Cardiac muscle cell (in vitro differentiated cells and primary cell): ENCODE measurements at places on chromosomes 7 and 10.

GRCh38 chr7:124672011-124672410 is 93.6 kb downstream of the GPR37 start:
- no peak overlapping the region for H3K27ac ChIP-seq
- H3K27me3 ChIP-seq, result no peaks in the 10 kb centered on the region
- H3K4me3 ChIP-seq, result no peak overlapping the region
- H3K36me3 ChIP-seq, result no peaks in the 10 kb centered on the region
- no peak for DNase-seq

DNA sequence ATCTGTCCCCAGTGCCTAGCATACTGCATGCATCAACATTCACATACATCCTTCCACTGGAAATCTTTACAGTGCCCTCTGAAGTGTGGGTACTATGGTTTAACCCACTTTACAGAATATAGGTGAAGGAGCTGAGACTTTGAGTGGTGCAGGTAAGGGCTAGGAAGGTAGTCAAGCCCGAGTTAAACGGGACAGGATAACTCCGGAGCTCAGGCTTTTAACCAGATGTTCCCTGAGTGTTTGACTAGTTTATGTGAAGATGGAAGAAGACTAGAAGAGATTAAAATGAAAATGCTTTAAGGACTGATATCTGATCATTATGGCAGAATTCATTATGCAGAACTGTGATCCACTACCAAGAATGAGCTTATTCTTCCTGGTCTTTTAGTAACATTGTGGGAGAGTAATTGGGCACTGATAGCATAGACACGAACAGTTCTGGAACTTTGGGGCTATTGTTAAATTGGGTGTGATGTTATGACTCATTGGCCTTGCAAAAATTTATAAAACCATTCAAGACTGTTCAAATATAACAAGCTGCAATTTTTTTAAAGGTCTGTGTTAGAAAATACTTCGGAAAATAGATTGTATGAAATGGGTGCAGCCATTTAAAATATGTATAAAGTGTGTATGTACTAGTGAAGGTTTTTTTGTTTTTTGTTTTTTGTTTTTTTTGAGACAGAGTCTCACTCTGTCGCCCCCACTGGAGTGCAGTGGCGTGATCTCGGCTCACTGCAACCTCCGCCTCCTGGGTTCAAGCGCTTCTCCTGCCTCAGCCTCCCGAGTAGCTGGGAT is 4.4 kb downstream of the CUL1 start:
- H3K27ac ChIP-seq, result no peak overlapping the region
- peaks cover 48% of the 10 kb centered on the region for H3K4me1 ChIP-seq
- H3K4me3 ChIP-seq, result no peak overlapping the region
- H3K36me3 ChIP-seq, result no peaks in the 10 kb centered on the region

GRCh38 chr7:111783854-111784253 is 221.6 kb upstream of the IMMP2L start:
- no peak for DNase-seq
- H3K27me3 ChIP-seq, result peaks cover 18% of the 10 kb centered on the region
- H3K4me1 ChIP-seq, result peaks cover 10% of the 10 kb centered on the region
- H3K27ac ChIP-seq, result no peak overlapping the region

DNA sequence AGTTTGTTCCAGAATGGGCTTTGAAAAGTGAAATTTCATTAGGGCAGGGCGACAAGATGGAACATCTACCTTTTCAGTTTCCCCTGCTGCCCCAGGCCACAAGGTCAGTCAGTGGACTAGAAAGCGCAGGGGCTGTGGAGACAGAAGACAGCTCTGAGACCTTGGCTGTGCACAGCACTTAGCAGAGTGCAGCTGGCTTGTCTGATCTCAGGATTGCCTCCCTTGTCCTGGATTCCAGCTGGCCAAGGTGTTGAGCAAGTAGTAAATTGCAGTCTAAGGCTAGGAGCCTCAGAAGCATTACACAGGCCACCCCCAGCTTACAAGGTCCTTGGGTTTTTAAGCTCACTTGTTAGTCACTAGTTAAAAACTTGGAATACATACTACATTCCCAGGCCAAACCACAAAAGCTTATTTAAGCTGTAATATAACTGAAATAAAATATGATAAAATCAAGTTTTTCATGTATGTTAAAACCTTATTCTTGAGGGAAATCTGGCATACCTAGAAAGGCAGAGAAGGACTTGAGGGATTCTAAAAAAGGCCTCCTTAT is 67.3 kb upstream of the NPY start:
- peak; percentile 1 for DNase-seq
- H3K4me3 ChIP-seq, result no peak overlapping the region
- H3K4me1 ChIP-seq, result peaks cover 17% of the 10 kb centered on the region
- H3K27me3 ChIP-seq, result no peaks in the 10 kb centered on the region

GRCh38 chr7:81469869-81470723 is 299.8 kb downstream of the HGF start:
- H3K36me3 ChIP-seq, result no peaks in the 10 kb centered on the region
- H3K27ac ChIP-seq, result peak overlapping the region; percentile 74
- no peak overlapping the region for H3K4me3 ChIP-seq
- no peaks in the 10 kb centered on the region for H3K27me3 ChIP-seq
- H3K4me1 ChIP-seq, result peaks cover 18% of the 10 kb centered on the region

DNA sequence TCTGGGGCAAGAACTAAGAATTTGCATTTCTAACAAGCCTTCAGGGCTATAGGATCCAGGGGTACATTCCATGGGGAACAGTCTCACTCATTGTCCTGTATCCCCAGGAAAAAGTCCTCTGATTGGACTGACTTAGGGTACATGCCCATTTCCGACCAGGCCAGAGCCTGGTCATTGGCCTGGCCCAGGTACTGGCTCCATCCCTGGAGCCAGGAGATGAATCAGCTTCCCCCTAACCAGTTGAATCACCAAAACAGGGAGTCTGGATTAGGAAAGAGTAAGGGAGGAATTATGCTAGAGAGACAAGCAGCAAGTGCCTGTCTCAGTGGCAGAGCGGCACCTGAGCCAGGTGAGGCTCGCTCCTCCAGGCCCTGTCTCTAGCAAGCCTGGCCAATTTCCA is 137.5 kb downstream of the FGFR2 start:
- no peak overlapping the region for H3K4me3 ChIP-seq
- H3K4me1 ChIP-seq, result peaks cover 4% of the 10 kb centered on the region
- DNase-seq, result no peak

DNA sequence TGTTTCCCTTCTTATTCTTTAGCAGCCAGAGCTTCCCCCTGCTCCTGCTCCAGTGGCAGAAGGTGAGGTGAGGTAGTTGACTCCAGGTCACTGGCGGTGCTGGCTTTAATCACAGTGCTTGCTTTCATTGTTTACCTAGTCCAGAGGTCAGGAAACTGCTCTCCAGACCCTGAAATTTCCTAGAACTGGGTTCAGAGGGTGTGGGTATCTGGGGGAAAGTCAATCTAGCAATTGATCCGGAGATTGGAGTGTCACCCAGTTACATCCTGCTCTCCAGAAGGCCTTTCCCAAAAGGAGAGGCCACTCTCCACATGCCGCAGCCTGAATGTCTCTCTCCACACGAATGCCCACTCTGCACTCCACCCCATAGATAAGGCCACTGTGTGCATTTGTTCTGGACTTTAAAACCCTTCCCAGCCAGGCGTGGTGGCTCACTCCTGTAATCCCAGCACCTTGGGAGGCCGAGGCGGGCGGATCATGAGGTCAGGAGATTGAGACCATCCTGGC is 2.1 kb upstream of the MBL2 start:
- peaks cover 8% of the 10 kb centered on the region for H3K27me3 ChIP-seq
- no peaks in the 10 kb centered on the region for H3K4me1 ChIP-seq
- no peaks in the 10 kb centered on the region for H3K36me3 ChIP-seq
- no peak overlapping the region for H3K4me3 ChIP-seq
- no peak overlapping the region for H3K27ac ChIP-seq
